ENCODE measurements at places on chromosomes 5 and 9.

DNA sequence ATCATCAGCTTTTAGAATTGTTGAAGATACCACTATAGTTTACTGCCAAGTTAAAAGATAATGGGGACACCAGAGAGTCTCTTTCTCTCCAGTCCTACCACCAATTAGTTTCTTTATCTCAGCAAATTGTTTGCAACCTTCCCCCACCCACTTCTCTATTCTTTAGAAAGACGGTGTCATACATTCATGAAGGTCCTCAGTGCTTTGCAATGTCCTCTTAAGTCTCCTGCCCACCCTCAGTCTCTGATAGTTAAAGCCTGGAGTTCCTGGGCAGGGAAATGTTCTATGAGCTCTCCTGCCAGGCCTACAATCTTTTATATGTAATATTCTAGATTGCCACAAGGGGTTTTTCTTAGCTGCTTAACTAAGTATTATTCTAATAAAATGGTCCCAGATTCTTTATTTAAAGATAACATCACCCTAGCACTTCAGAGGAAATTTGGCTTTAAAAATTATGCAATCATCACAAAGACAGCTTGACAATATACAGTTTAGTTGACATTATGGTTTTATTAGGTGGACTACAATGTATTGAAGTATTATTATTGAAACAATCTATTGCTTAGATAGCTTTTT lies 509.2 kb downstream of the CSNK1G3 start:
- no peak for DNase-seq

GRCh38 chr5:180689071-180689694 lies 39.8 kb upstream of the FLT4 start:
- no peak for DNase-seq

DNA sequence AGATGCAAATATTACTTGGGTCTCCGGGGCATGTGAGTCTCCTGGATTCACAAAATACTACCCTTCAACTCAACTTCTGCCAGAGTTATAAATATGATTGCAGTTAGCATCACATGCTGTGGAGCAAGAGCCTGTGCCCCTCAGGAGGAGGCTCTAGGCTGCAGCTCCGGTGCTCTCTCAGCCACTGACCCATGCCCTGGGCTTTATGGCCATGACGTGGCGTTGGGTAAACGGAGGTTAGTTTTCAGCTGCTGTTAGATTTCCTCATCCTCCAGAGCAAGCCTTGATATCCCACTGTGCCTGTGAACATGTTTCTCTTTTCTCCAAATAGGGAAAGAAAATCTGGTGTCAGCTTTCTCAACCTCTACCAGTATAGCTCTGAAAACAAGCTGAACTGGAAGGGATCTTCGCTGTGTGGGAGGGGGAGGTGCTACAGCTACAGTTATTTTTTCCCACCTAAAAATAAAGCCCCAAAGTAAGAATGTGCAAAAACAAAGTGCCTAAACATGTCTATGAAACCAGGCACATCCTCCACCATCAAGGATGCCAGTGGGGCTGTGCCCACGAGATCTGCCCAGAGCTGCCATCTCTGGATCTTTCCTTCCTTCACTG lies 124.4 kb upstream of the GPR151 start:
- no peak for DNase-seq

- DNase-seq = no peak
Measured at GRCh38 chr5:158953929-158954534, 145.7 kb downstream of the EBF1 start.

DNA sequence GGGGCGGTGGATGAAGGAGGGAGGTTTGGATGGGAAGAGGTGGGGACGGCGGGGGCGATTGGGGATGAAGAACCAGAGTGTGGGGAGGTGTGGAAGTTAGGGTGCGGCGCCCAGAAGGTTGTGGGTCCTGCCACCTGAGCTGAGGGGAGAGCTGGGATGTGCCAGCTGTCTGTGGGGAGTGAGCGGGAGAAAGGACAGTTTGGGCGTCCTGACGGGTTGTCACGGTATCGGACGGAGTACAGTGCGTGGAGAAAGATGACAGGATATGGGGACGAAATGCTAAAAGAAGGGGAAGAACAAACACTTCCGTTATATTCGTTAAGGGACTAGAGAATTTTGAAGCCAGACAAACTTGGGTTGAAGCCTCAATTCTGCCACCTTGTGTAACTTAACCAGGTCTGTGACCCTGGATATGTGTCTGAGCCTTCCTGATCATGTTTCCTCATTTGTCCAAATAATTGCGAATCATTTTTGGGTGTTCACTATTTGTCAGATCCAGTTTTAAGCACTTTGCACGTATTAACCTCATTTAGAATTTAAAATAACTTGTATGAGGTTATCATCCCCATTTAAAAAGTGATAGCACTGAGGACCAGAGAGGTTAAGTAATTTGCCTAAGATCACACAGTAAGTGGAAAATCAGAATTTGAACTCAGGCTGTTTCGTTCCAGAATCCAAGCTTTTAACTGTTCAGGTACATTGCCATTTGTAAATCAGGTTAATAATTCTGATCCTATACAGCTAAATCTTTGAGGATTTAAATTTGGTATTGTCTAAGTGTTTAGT lies 689 bp downstream of the CNTRL start:
- no peak for DNase-seq

DNA sequence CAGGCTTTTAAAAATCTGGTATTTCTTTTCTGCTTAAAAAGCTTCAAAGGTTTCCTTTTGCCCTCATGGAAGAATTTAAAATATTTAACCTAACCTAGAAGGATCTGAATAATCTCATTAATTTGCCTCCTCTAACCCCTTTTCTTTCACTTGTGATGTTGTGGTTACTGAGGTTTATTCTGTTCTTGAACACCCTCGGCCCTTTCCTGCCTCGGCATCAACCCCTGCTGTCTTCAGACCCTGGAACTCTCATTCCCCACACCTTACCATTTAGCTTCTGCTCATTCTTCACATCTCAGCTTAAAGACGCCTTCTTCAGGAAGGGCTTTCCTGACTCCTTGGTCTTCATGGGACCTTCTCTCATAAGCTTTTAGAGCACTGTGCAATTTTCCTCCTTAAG lies 131.4 kb upstream of the MAN2A1 start:
- DNase-seq = no peak

DNA sequence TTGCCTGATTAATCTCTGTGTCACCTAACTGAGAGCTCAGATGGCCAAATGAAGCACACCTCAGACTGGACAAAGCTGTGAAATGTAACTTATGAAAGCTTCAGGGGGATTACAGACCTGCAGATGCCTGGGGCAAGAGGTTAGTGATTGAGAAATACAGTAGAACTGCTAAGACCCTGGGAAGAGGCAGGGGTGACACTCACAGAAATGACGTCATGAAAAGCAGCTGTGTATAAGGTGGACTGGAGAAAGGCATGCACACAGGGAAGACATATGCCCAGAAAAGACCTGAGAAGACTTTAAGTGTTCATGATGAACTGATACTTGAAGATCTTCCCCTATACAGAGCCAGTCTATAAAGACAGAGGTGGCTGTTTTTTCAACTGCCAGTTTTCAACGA lies 49.3 kb upstream of the SPTLC1 start:
- DNase-seq = no peak
